ENCODE measurements at places on chromosomes 7 and 10.
A peak's percentile ranks its signal among the peaks of the same experiment; 100 is the strongest.

DNA sequence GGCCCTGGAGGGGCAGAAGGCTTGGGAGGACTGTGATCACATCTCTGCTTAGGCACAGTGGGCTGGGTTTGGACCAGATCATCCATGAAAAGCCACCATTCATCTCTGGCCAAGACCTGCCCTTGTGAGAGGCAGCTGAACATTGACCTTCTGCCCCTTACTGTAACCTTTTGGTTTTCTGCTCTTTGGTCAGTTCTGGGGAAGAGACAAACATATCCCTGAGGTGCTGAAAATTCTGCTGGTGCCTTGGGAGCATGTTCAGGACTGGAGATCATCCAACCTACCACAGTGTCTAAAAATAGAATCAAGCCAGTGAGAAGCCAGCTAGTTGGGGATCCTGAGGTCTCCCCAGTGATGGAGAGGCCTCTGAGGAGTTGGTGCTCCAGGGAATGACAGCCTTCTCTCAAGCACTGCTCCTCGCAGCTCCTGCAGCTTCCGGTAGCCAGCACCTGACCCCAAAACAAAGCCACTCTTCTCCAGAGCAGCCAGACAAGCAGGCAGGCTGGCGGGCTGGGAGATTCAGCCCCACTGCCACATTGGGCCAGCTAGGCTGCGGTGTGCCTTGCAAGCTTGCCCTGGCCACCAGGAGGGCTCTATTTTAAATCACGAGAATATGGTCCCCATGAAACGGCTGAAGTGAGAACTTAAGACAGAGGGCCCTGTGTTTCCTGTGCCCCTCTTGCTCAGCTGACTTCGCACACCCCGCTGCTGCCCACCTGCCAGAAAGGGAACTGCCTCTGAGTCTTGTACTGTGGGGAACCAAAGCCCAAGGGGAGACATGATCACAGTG lies 37.8 kb upstream of the UBE2H start:
- peak; percentile 14 for DNase-seq

DNA sequence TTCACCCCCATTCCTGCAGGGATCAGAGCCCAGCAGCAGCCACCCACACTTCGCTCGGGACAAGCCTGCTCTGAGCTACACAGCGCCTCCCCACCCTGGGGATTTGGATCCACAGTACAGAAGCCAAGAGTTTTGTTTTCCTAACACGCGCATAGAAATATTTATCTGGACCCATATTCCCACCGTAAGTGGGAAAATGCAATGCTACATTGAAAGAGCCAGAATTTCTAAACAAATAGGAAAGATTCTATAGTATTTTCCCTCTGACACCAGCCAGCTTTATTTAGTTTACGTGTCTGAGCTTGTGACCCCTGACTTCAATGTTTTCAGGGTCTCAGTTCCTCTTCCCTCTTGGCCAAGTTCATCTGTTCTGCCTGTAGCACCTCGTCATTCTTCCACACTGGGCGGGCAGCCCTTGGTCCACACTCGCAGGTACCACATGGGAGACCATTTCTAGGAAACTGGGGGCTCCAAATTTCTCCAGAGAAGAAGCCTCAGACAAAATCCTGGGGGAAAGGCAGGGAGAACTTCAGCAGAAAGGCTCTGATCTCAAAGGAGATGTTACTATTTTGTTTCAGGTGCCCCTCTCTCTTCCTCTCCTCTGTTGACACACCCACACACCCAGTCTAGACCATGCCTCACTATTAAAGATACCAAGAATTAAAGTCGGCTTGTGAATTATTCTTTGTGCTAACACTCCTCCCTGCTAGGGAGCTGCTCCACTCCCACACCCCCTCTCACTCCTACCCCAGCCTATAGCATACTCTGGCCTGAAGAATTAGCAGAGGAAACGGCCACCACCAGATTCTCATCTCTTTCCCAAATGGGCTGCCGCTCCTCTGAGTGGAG lies 116.0 kb upstream of the PCGF5 start:
- no peak for DNase-seq

GRCh38 chr10:88288320-88289059 lies 294.6 kb downstream of the RNLS start:
- no peak for DNase-seq

DNA sequence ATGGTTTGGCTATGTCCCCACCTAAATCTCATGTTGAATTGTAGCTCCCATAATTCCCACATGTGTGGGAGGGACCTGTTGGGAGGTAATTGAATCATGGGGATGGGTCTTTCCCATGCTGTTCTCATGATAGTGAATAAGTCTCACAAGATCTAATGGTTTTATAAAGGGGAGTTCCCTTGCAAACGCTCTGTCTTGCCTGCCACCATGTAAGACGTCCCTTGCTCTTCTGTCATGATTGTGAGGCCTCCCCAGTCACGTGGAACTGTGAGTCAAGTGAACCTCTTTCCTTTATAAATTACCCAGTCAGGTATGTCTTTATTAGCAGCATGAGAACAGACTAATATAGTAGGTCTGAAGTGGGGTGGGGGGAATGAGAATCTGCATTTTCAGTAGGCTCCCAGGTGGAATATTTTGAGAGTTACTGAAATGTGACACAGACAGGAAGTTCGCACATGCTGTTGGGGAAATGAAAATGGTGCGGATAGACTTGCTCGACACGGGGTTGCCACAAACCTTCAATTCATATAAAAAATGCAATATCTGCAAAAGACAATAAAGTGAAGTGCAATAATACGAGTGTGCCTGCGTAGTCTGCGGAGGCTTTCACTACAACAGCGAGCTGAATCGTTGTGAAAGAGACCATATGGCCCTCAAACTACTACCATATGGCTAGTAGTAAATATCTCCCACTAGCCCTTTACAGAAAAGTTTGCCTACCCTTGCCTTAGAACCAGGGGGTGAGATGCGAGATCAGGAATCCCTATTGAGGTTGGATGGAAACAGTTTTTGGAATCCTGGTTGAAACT lies 166.1 kb downstream of the GRK5 start:
- DNase-seq: no peak

GRCh38 chr7:17009007-17009719 lies 127.4 kb upstream of the AGR3 start:
- DNase-seq: no peak

DNA sequence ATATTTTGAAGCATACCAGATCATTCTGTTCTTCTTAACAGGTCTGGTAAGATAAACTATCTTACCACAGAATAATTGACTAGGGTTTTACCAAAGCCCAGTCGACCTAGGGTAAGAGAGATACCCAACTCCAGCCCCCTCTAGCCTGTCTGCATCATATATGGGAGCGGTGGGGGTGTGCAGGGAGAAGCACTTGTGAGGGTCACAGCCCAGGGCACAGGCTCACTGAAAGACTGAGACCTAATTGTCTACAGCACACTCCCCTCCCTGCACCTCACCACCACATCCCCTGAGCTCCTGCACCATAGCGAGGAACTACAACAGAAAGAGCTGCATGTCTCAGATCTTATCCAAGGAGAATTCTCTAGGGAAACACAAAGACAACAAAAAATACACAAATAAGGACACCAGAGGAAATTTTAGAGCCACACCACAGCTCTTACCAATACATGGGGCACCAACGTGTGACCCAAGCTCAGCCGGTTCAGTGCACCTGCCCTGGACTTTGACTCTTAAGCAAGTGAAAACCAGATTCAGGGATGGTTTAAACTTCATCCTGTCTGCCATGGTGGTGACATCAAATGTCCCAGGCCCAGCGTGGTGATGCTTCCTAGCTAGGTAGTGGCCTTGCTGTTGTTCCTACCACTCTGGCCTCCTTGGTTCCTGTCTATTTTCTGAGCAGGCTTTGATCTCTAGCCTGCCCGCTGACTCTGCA lies 150.8 kb downstream of the HERPUD2 start:
- no peak for DNase-seq

DNA sequence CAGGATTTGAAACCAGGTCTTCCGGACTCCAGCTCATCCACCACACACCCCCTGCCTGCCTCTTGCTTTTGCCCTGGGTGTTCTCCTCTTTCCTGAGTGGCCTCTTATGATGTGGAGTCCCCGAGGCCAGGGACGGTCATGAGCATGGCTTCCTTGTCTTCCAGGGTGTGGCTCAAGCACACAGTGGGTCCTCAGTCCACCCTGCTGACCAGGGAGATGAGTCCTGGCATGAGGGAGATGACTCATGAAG lies 32.8 kb downstream of the DNAJB12 start:
- no peak for DNase-seq

GRCh38 chr10:118672153-118672552 lies 76.7 kb upstream of the PRLHR start:
- no peak for DNase-seq

DNA sequence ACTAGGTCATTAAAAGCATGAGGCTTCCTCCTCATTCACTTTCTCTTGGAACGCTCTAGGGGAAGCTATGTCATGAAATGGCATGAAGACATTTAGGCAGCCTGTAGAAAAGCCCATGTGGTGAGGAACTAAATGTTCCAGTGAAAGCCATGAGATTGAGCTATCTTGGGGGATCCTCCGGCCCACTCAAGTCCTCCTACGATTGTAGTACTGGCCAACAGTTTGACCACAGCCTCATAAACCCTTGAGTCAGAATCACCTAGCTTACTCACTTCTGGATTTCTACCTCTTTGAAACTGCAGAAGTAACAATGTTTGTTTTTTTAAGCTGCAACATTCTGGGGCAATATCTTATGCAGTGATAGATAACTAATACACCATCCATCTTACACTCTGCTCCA lies 605.1 kb downstream of the SORCS1 start:
- DNase-seq: no peak

DNA sequence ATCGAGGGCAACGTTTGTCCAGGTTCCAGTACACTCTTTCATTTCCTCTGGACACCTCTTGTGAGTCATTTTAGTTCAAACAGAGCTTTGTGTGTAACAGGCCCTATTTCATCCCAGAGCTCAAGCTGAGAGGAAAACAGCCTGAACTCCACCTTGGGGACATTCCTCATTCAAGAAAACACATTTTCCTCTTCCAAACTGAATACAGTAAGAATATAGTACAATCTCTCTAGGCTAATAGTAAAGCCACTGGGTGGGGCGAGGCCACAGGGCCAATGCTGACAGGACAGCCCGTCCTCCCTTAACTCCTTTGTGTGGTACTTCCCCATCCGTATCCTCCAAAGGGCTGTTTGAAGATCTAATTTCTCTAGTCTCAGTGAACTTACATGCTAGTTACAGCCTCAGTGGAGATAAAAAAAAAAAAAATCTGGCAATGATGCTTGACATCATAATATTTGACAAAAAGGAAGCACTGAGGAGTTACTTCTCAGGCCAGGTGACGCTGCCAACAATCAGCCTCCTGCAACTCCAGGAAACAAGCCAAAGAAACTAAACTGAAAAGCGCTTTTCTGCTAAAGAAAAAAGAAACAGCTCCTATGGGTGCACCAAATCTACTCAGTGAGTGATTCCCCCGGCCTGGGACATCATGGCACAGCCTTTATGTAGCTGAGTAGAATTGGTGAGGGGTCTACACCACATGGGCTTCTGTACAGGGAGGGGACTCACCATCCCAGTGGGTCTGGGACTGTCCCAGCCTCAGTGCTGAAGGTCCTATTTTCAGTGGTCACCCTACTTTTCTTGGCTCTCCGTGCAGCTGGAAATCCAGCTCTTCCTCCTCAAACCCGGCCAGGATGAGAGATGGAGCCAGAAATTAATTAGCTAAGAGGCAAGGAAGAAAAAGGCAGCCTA lies 238.2 kb upstream of the NEBL start:
- no peak for DNase-seq

- DNase-seq: no peak
Measured at GRCh38 chr10:66329147-66329546, 596.7 kb upstream of the LRRTM3 start.

DNA sequence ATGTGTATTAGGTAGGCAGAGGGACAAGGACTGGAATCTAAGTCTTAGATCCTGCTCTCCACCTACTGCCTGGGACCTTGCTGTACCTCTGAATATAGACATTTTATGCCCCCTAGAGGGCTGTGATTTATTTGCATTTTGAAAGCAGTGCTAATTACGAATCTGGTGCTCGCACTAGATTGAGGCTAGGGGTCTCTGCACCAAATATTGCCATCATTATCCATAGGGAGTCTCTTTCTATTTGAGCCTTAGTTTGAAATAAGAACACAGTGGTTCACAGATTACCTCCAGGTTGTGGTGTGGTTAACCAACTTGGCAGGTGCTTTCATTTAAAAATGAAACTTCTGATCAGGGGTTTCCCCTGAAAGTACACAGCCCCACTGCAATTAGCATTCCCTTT lies 41.8 kb downstream of the CNNM1 start:
- DNase-seq: no peak

DNA sequence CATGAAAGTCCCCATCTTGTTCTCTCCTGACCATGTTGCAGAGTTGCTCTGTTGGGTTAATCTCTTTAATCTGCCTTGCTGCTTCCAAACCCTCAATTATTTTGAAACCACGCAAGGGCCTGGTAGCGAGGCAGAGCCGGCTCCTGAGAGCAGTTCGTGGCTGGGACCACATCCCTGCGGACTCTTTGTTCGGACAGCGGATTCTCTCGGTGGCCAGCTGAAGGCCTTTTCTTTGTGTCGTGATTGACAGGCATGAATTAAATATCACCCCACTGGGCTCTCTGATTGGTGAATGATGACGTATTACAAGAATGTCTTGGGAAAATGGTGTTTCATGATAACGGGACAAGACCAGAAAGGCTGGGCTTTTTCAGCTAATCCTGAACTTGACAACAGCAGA lies 66.9 kb upstream of the ARHGAP21 start:
- no peak for DNase-seq

DNA sequence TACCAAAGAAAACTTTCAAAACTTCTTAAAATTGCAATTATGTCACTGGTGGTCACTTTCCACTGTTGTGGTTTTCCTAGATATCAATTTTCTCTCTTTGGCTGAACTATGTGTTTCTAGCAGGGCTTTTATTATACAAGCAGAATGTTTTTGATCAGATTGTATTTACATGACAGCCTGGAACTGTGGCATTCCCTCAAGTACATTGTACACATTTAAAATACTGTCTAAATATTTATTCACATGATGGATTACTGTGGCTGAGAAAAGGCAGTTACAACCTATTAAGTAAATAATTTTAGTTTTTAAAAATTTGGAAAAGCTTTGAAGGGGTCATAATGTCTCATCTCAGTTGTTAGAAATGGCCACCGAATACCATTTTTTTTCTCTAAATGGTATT lies 231.9 kb upstream of the PPP1R3A start:
- DNase-seq: no peak

- DNase-seq: no peak
Measured at GRCh38 chr7:2082139-2082998, 150.4 kb downstream of the MAD1L1 start.

- no peak for DNase-seq
Measured at GRCh38 chr10:98483658-98484057, 36.9 kb upstream of the HPS1 start.
